Thyroid gland (tissue), 4 donors: ENCODE measurements at places on chromosomes 13 and 19. TPM values are rescaled to one million over a fixed set of nuclear protein-coding genes. Genes with fewer than 3 reads are reported as not detected.

DNA sequence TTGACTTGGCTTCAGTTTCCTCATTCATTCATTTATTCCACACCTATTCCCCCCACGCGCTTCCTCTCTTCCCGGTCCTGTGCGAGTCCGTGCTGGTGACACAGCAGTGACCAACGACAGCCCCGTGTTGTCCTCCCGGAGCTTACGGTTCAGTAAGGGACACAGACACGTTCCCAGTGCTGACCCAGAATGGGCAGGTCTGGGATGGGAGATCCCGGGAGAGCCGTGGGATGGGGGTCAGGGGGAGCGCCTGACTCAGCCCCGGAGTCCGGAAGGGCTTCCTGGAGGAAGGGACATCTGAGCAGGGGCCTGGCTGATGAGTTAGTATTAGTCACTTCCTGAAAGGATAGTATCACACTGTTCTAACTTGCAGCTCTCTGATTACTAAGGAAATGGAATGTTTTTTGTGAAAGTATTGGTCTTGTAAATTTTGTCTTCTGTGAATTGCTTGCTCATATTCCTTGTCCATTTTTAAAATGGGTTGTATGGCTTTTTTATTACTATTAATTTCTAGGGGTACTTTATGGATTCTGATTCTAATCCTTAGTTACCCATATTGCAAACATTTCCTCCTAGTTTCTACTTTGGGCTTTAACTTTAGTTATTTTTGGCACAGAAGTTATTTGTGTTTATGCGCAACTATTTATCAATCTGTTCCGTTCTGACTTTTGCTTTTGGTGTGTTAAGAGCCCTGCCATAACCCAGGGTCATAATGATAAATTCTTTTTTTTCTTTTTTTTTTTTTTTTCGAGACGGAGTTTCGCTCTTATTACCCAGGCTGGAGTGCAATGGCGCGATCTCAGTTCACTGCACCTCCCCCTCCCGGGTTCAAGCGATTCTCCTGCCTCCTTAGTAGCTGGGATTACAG is 708 bp upstream of the ERCC1 start:
- DNase-seq: peak; percentile 56

Gene CLEC11A
- total RNA-seq: 8.7 TPM

Gene KLK1
- 0.67 TPM for total RNA-seq

Gene TMEM150B
- not detected for total RNA-seq

Gene LILRB3
- total RNA-seq: 16.1 TPM

DNA sequence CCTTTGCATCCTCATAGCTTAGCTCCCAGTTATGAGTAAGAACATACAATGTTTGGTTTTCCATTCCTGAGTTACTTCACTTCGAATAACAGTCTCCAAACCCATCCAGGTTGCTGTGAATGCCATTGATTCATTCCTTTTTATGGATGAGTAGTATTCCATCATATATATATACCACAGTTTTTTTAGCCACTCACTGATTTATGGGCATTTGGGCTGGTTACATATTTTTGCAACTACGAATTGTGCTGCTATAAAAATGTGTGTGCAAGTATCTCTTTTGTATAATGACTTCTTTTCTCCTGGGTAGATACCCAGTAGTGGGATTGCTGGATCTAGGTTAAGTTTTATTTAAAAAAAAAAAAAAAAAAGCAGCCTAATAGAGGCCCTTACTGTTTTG is 14.1 kb downstream of the TNFRSF19 start:
- no peak for DNase-seq

Gene CEACAM6
- total RNA-seq: not detected

DNA sequence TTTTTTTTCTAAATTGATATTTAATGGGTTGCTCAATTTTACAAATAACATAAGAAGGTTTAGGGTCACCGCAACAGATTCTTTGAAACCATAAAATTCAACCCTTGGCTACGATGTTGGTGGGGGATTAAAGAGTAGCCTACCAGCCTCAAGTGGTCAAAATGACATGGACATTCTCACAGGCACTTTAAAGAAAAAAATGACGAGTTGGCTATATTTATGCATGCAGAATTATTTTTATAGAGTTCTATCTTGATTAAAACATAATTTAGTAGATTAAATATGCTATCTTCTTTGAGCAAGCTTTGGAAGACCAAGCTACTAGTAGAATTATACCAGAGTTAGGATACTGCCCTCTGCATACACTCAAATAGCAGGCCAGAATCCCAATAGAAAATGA is 293.0 kb downstream of the DCT start:
- no peak for DNase-seq

Gene TPTE2
- total RNA-seq: not detected

Gene BICRA
- total RNA-seq: 5.8 TPM

- DNase-seq: no peak
Measured at GRCh38 chr19:30570194-30570593, 198.0 kb downstream of the ZNF536 start.

DNA sequence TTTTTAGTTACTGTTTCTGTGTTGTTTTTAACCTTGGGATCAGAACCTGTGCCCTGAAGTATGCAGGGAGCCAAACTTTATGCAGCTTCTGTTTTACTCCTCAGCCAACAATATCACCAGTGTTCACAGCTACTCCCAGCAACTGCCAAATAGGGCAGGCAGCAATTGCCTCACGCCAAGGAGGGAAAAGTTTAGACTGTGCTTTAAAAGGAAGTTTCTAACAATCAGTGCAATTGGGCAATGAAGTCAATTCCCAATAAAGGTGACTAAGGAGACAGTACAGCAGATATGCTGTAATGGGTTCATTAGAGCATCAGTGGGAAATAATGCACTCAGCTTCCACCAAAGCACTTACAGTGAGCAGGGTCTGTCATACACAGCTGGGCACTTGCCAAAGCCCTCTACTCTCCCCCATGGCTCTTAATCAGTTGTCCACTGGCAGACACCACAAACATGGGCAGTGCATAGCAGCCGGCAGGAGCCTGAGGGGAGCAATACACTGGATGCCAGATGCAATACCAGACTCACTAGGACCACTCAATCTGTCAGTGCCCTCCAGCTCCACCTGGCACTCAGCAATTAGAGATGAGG is 19.3 kb downstream of the ENOX1 start:
- no peak for DNase-seq

- peak; percentile 75 for DNase-seq
Measured at GRCh38 chr19:45406226-45407090, at the start of gene POLR1G. TSS of gene POLR1G (plus strand) at chr19:45406644. CDS start at chr19:45406697, 53 bp downstream.

DNA sequence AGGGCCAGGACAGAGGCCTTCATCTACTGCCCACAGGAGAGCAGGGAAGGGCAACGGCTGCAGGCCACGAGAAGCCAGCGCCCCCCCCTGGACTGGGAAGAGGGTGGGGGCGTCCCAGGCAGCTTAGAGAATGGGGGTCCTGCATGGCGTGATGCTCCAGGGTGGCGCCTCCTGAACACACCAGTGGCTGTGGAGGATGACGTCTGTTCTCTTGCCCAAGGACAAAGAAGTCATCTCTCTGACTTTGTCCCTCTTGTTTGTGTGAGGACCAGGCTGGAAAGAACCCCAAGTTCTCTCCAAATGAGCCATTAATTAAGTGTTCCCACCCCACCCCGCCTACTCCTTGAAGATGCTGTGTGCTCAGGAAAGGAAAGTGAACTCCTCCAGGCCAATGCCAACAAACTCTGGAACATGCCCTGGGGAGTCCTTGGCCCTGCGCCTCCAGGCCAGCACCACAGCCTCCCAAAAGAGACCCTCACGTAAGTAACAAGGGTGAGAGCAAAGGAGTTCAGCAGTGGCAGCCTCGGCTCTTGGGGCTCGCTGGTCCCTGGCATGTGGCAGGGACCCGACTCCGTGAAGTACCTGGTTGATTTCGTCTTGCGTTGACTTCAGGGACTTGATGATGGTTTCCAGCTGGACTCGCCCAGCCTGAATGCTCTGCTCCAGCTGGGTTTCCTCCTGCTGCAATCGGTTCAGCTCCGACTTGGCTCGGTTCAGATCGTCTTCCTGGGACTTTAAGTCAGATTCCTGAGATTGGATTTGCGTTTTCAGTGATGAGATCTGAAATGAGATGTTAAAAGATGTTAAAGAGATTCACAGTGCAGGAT is 68.4 kb downstream of the EPS15L1 start:
- DNase-seq: no peak

DNA sequence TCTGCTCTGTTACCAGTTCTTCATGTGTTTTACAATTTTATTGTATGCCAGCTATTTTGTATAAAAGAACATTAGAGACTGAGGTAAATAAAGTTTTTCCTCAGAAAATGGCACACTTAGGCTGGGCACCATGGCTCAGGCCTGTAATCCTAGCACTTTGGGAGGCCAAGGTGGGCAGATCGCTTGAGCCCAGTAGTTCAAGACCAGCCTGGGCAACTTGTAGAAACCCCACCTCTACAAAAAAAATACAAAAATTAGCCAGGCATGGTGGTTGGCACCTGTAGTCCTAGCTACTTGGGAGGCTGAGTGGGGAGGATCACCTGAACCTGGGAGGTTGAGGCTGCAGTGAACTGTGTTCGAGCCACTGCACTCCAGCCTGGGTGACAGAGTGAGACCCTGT is 32.0 kb downstream of the CCDC8 start:
- DNase-seq: no peak

Gene UBE2L5
- not detected for total RNA-seq

DNA sequence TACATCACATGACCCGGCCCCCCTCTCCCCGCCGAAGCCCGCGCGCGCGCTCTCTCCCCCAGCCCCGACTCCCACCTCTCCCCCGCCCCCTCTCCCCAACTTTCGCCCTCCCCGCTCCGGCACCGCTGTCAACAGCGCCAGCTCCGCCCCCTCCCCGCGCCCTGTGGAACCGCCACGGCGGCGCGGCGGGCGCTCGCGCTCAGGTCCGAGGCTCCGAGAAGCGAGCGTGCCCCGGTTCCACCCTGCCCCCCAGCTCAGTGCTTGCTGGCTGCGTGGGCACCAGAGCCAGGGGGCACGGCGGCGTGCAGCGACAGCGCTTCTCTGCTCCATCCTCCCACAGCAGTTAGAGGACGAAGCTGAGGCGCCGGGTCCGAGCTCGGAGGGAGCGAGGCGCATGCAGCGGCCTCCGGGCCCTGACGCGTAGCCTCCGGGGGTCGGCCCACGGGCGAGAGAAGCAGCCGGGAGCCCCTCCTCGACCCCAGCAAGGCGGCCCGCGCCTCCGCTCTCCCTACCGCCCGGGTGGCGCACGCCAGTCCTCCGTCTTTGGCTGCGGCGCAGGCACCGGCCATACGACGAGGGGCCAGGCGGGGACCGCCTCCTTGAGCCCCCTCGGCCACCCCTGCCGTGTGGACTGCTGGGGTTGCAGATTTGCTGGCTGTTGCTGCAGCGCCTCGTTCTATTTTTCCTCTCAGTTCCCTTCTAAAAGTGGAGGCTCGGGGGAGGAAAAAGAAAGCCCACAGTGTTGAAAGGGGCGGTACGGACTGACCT is 109.5 kb downstream of the KCNRG start:
- DNase-seq: peak; percentile 96

GRCh38 chr19:55287361-55288079 is 3.7 kb downstream of the BRSK1 start:
- no peak for DNase-seq

Gene KIR2DL3
- not detected for total RNA-seq

DNA sequence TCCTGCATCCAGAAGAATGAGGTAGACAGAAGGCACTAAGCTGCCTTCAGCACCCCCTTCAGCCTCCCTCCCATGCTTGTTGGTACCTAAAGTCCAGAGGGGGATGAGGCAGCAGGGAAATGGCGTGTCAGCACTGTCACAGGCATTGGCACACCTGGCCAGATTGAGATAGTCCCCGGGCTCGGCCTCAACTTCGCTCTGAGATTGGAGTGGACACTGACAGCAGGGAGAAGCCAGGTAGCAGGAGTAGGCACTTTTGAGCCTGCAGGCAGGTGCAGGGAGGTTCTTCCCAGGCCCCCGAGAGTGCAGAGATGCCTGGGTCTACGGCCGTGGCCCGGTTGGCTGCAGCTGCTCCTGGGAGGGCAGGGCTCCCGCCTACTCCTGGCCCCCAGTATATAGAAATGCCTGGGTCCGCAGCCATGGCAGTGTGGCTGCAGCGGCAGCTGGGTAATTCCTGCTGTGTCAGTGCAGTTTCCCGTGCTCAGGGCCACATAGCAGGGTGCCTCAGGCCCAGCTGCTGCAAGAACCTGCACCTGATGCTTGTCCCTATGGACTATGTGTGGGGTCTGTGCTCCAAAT is 160.3 kb downstream of the SLITRK6 start:
- DNase-seq: no peak

DNA sequence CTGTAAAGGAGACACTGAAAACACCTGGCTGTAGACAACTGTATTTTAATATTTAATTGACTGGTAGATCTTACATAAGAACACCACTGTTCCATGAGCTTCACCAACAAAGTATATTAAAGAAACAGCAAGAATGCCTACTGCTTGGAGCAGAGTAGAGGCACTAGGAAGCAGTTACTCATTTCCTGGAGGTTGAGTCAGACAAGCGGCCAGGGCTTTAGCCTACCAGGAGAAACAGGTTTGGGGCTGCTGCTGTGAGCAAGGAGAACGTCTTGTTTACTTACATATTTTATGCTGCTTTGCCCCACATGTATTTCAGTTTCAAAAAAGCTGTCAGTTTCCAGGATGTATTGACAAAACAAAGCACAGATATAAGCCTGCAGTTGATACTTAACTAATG is 33.4 kb downstream of the ALG5 start:
- DNase-seq: no peak

GRCh38 chr13:72537395-72537780 is 190.0 kb downstream of the MZT1 start:
- DNase-seq: peak; percentile 2

Gene ADGRE2
- total RNA-seq: 2.6 TPM

- DNase-seq: peak; percentile 78
Measured at GRCh38 chr19:47723581-47723940, 10.3 kb downstream of the EHD2 start.

DNA sequence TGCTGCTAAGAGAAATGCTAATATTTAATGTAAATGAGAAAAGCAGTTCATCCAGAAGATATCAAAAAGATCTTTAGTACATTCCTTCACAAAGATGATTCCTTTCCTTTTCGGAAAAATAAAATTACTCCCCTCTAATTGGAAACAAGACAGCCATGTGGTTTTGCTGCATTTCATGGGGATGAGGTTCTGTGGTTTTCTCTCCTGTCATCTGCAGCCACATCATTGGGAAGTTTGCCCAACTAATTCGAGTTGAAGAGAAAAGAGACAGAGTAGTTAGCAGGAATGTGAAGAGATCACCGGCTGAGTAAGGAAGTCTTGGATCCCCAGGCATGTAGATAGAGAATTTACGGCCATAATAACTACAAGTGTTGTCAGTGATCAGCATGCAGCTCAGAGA is 122.1 kb downstream of the CYSLTR2 start:
- no peak for DNase-seq

GRCh38 chr19:28680111-28680510 is 532.8 kb downstream of the UQCRFS1 start:
- DNase-seq: no peak

- no peak for DNase-seq
Measured at GRCh38 chr19:3813473-3814392, 27.6 kb upstream of the MATK start.

Gene FCHO1
- total RNA-seq: not detected
